ENCODE measurements at places on chromosomes 12 and 14. TPM values are rescaled to one million over a fixed set of nuclear protein-coding genes. Genes with fewer than 3 reads are reported as not detected.

TSPAN8 gene
- not detected for total RNA-seq

GNB3 gene
- 8.3 TPM for total RNA-seq

GPRC5A gene
- 25.7 TPM for total RNA-seq

FAM181A gene
- total RNA-seq, result not detected

KRT83 gene
- not detected for total RNA-seq

TMEM121 gene
- 3.6 TPM for total RNA-seq

HCAR3 gene
- not detected for total RNA-seq

ALX1 gene
- total RNA-seq, result 1.9 TPM

UNC79 gene
- 0.08 TPM for total RNA-seq

TAS2R9 gene
- not detected for total RNA-seq

SOAT2 gene
- total RNA-seq, result not detected

CACNA2D4 gene
- not detected for total RNA-seq
